GM12878 (cell line): ENCODE measurements at places on chromosomes 1 and 21. TPM values are rescaled to one million over a fixed set of nuclear protein-coding genes. Genes with fewer than 3 reads are reported as not detected.

The UROD gene
- total RNA-seq, result 66.2 and 73.7 TPM in 2 replicates

The TRABD2B gene
- total RNA-seq, result not detected in 2 replicates

The SLC5A3 gene
- 20.6 and 20.9 TPM in 2 replicates for total RNA-seq

The SRP9 gene
- 248 and 256 TPM in 2 replicates for total RNA-seq

The COL24A1 gene
- 2.4 and 2.5 TPM in 2 replicates for total RNA-seq

The TMEM200B gene
- total RNA-seq, result 0.08 TPM in 1 of 2 replicates, not detected in the other

The PGLYRP4 gene
- total RNA-seq, result 0.44 and 0.74 TPM in 2 replicates

The KRTAP10-7 gene
- not detected in 2 replicates for total RNA-seq

The TSACC gene
- total RNA-seq, result not detected in 2 replicates

The FLG2 gene
- not detected in 2 replicates for total RNA-seq

The RSRP1 gene
- 67.4 and 78.2 TPM in 2 replicates for total RNA-seq

The UTP25 gene
- 6.5 and 7.4 TPM in 2 replicates for total RNA-seq

The RGS8 gene
- total RNA-seq, result 0.31 and 0.35 TPM in 2 replicates

The PCAT6 gene
- 0.62 TPM in 1 of 2 replicates, not detected in the other for total RNA-seq

The BTBD19 gene
- 1.6 and 2.7 TPM in 2 replicates for total RNA-seq

The MYBPH gene
- not detected in 2 replicates for total RNA-seq

The LCE3D gene
- total RNA-seq, result not detected in 2 replicates

The C1QA gene
- 0.24 and 0.59 TPM in 2 replicates for total RNA-seq

The CRYZ gene
- total RNA-seq, result 53.4 and 55.9 TPM in 2 replicates

The S100A2 gene
- total RNA-seq, result 0.69 and 0.77 TPM in 2 replicates

The PEX19 gene
- total RNA-seq, result 46.5 and 47.2 TPM in 2 replicates

The S1PR1 gene
- total RNA-seq, result 37.6 and 40.8 TPM in 2 replicates

The TAS1R1 gene
- 0.11 TPM in 1 of 2 replicates, not detected in the other for total RNA-seq

The DAB1 gene
- total RNA-seq, result 0.10 TPM in 1 of 2 replicates, not detected in the other

The LRRC53 gene
- not detected in 2 replicates for total RNA-seq

The LELP1 gene
- not detected in 2 replicates for total RNA-seq

The PBX1 gene
- total RNA-seq, result 0.28 and 0.43 TPM in 2 replicates

The ASPM gene
- total RNA-seq, result 36.4 and 36.9 TPM in 2 replicates

The MYOG gene
- total RNA-seq, result not detected in 2 replicates

The LYPD8 gene
- total RNA-seq, result not detected in 2 replicates
